ENCODE measurements at places on chromosomes 16 and 17.
A peak's percentile ranks its signal among the peaks of the same experiment; 100 is the strongest.

DNA sequence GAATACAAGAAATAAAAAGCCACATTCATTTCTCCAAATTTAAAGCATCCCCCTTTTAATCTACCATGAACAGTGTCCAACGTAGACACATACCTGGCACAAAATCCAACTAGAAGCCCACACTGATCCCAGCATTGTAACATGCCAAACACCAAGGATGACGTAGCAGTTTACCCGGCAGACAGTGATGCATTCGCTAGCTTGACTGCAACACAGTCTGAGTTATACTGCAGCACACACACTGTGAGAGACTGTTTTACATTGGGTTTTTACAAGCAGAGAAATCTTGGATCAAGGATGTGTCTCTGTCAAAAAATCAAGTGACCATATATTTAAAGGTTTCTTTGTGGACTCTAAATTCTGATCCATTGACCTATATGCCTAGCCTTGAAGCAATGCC lies 74.5 kb upstream of the C17orf78 start:
- DNase-seq, result no peak

DNA sequence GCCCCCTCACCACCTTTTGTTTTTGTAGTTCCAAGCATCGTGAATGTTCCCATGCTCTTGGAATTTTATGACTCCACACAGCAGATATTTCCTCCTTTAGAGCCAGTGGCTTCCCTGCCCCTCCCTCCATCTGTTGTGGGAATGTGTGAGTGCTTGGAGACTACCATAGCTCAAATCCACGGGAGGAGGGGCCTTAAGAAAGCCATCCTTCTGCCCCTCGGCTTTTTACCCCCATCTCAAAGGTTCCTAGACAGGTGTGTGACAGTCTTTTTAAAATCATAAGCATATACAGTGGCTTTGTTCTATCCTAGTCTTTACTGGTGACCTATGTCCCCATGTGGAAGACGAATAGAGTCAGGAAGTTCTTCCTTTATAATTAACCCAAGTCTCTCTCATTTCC lies 47.2 kb downstream of the YPEL2 start:
- DNase-seq, result no peak

DNA sequence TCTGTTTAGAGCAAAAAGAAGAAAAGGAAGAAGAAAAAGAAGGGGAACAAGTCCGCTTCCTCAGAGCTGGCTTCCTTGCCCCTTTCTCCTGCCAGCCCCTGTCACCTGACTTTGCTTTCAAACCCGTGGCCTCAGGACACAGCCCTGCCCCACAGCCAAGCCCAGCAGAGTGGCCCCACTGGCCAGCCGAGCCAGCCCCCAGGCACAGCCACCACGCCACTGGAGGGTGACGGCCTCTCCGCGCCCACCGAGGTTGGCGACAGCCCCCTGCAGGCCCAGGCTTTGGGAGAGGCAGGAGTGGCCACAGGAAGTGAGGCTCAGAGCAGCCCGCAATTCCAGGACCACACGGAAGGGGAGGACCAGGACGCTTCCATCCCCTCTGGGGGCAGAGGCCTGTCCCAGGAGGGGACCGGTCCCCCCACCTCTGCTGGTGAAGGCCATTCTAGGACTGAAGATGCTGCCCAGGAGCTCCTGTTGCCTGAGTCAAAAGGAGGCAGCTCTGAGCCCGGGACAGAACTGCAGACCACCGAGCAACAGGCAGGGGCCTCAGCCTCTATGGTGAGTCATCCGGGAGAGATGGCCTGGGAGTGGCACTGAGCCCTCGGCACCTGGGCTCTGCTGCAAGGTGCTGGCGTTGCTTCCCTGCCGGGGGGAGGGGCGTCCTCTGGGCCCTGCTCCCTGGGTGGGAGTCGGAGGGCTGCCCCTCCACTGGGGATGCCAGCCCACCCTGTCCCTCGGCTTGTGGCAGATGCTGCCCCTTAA lies 27.3 kb downstream of the RNF213 start:
- DNase-seq, result no peak

DNA sequence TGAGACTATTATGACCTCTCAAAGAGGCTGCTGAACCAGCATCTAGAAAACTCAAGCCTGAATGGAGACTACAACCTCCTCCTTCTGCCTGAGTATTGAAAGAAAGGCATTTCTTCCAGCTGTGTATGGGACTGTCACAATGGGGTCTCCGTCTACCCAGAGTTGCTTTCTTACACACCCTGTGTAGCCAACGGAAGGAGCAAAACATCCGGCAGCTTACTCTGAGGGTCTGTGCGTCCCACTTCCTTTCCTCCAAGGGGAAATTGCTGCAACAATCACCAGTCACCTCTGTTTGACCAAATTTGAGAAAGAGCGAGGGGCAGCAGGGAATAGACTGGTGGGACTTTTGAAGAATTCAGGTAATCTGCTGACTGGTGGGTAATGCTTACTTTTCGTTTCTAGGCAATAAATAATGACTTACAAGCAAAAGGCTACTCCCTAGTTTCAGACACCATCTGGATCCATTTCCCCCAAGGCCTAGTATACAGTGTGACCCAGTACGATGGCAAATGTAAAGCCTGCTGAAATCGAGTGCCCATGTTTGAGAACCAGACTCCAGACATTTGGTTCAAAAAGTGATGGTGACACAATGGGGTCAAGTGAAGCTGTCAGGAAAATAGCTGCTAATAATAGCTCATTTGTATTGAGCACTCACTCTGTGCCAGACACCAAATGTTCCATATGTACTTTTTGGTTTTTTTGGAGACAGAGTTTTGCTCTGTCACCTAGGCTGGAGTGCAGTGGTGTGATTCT lies 81.7 kb downstream of the YPEL2 start:
- no peak for DNase-seq

DNA sequence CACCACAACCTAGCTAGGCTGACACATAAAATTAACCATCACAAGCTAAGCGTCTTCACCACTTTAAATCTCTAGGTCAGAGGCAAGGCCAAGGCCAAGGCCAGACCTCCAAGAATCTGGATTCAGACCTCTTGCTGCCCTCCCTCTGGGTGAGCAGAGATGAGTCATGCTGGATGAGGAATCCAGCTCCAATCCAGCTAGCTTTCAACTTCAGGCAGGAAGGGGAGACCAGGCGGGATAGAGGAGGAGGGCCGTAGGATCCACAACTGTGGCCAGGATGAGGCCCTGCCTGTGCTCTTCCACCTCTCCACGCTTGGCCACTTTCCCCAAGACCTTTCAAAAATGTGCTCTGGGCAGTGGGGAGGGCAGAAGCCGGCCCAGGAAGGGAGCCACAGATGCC lies 14.7 kb downstream of the LRRC75A start:
- DNase-seq, result no peak

DNA sequence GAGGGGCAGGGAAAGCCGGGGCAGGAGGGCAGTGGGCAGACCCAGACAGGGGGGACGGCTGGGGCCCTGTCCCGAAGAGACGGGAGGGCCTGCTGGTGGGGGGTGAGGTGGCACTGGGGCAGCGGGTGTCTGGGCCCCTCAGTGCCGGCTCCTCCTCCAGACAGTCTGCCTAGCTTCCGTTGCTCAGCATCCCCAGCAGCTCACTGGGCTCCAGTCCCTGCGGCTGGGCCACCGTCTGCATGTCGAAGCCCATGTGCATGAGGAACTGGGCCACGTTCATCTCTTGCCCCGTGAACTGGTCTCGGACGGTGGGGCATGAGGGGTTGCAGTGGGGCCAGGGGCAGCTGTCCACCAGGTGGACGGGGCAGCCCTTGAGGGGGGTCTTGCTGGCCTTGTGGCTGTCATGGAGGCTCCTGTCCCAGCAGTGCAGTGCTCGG lies 5.8 kb upstream of the MYADML2 start:
- DNase-seq, result no peak

GRCh38 chr16:4692460-4693295 lies 684 bp upstream of the NUDT16L1 start:
- no peak for DNase-seq

- DNase-seq, result peak; percentile 89
These were observed 37.6 kb downstream of the CTU2 start for GRCh38 chr16:88743693-88744576.

- DNase-seq, result no peak
These were observed 88.5 kb downstream of the HELZ start for GRCh38 chr17:67156269-67157199.

DNA sequence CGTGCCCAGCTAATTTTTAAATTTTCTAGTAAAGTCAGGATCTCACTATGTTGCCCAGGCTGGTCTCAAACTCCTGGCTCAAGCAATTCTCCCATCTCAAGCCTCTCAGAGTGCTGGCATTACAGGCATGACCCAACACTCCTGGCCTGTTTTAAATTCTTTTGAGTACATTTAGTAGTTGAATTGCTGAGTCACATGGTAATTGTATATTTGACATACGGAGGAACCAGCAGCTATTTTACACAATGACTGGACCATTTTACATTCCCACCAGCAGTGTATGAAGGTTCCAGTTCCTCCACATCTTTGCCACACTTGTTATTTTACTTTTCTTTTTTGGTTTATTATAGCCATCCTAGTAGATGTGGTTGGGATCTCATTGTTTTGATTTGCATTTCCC lies 43.6 kb downstream of the RHOT1 start:
- no peak for DNase-seq
